ENCODE measurements at places on chromosomes 7 and 10. TPM values are rescaled to one million over a fixed set of nuclear protein-coding genes. Genes with fewer than 3 reads are reported as not detected.

- H3K4me1 ChIP-seq, result no peaks in the 10 kb centered on the region
These were observed 266.4 kb upstream of the FZD8 start for GRCh38 chr10:35908451-35908850.

- DNase-seq, result no peak
- no peaks in the 10 kb centered on the region for H3K36me3 ChIP-seq
- H3K27ac ChIP-seq, result no peak overlapping the region
- H3K4me1 ChIP-seq, result peaks cover 40% of the 10 kb centered on the region
These were observed 109.3 kb upstream of the RHEB start for GRCh38 chr7:151628846-151629604.

DNA sequence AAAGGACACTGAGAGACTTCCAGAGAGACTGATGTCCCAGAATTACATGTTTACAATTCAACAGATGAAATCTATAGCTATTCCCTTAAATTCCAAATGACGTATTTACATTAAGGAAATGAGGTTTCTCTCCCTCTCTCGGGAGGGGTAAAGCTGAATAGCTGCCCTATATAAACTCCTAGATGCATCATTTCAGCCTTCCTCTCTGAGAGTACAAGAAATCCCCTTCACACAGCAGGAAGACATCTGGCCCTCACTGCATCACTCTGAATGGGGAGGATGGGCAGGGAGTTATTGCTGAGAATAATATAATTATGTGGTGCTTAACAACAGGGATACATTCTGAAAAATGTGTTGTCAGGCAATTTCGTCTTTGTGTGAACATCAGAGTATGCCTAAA, 11.0 kb downstream of the POT1 start:
- no peaks in the 10 kb centered on the region for H3K27me3 ChIP-seq
- H3K4me3 ChIP-seq, result no peak overlapping the region
- no peak for DNase-seq
- peaks cover 24% of the 10 kb centered on the region for H3K4me1 ChIP-seq

Gene ANKRD61
- total RNA-seq, result not detected

- no peaks in the 10 kb centered on the region for H3K27me3 ChIP-seq
- H3K27ac ChIP-seq, result no peak overlapping the region
These were observed 133.2 kb downstream of the CUX1 start for GRCh38 chr7:101950450-101951119.

- H3K27ac ChIP-seq, result no peak overlapping the region
- H3K4me3 ChIP-seq, result no peak overlapping the region
- DNase-seq, result no peak
- no peaks in the 10 kb centered on the region for H3K4me1 ChIP-seq
- H3K36me3 ChIP-seq, result peaks cover 16% of the 10 kb centered on the region
- H3K27me3 ChIP-seq, result no peaks in the 10 kb centered on the region
These were observed 20.4 kb downstream of the ERCC6 start for GRCh38 chr10:49518566-49518965.

Gene H2BK1
- not detected for total RNA-seq

DNA sequence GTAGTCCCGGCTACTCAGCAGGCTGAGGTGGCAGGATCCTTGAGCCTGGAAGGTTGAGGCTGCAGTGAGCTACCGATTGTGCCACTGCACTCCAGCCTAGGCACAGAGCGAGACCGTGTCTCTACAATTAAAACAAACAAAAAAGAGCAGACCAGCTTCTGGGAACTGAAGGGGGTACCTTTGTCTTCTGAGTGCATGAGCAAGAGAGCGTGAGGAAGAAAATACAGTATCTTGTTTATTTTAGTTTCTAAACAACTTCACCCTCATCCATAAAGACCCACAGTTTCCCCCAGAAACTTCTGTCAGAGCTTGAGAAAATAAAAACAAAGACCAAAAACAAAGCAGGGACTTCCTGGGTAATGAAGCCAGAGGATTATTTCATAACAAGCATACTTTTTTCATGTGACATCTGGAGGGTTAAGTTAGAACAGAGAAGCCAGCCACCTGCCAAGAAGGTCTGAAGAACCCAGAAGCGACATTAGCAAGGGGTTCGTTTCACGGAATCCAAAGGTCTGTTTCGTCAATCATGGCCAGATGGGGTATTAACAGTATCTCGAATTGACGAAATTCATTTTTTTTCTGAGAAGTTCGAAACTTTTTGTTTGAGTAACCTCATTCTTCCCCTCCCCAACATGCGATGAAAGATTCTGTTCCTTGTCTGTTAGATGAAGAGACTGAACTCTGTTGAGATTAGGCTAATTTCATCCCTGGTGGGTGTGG, 10.2 kb upstream of the IL2RA start:
- H3K27ac ChIP-seq, result peak overlapping the region; percentile 97
- H3K4me3 ChIP-seq, result peak overlapping the region; percentile 54
- peaks cover 78% of the 10 kb centered on the region for H3K4me1 ChIP-seq
- DNase-seq, result peak; percentile 76
- peaks cover 11% of the 10 kb centered on the region for H3K36me3 ChIP-seq

DNA sequence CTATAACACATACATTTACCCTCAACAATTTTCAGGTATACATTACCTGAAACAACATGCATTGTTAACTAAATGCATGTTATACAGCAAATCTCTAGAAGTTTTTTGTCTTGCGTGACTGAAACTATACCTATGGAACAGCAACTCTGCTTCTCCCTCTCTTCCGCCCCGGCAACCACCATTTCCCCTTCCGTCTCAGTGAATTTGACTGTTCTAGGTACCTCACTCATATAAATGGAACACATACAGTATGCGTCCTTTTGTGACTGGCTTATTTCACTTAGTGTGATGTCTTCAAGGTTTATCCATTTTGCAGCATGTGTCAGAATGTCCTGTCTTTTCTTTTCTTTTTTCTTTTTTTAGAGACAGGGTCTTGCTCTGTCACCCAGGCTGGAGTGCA, 22.5 kb downstream of the CALHM2 start:
- H3K27ac ChIP-seq, result peak overlapping the region; percentile 55
- peak; percentile 36 for DNase-seq
- H3K36me3 ChIP-seq, result peaks cover 58% of the 10 kb centered on the region
- peaks cover 36% of the 10 kb centered on the region for H3K4me1 ChIP-seq
- H3K27me3 ChIP-seq, result no peaks in the 10 kb centered on the region
- H3K4me3 ChIP-seq, result no peak overlapping the region

- DNase-seq, result no peak
- no peak overlapping the region for H3K4me3 ChIP-seq
- H3K27ac ChIP-seq, result peak overlapping the region; percentile 79
- H3K27me3 ChIP-seq, result no peaks in the 10 kb centered on the region
These were observed 38.4 kb downstream of the STAM start for GRCh38 chr10:17682236-17682946.

Gene CYP3A4
- total RNA-seq, result not detected

GRCh38 chr7:26487780-26488515, 196.3 kb downstream of the SNX10 start:
- H3K4me3 ChIP-seq, result no peak overlapping the region
- no peaks in the 10 kb centered on the region for H3K36me3 ChIP-seq
- DNase-seq, result no peak
- no peaks in the 10 kb centered on the region for H3K4me1 ChIP-seq
